Activated naive CD4-positive, alpha-beta T cell treated with Interleukin-2 at 50 U/mL for 16 hours (primary cell): ENCODE measurements at places on chromosomes 1 and 21.

DNA sequence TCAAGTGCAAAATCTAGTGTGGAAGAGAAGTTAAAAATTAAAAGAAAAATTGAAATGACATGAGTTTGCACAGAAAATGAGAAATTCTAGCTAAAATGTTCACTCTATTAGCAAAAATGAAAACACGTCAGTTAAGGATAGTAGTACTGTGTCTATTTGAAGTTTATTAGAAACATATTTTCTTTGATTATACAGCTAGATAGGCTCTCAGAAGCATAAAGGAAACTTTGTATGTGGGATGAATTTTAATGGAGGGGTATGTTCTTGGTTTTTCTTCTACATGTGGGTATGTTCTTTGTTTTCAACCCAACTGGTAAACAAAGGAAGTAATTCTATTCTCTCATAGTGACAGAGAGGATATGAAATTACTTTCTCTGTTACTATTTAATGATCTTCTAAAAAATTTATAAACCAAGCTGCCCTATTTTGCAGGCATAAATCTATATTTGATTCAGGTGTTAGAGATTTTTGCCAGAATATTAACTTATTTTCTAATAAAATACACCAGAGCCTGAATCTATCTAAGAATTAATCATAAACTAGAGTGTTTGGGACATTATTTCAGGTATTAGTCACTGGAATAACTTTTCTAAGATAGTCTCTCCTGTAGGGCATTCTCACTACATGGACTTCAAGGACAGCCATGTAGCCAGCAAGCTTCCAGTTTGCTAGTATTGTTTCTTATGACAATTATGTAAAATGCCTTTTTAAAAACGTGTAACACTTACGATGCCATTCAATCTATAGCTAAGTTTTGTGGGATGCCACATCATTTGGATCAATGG is 15.8 kb downstream of the GPSM2 start:
- no peak for DNase-seq

DNA sequence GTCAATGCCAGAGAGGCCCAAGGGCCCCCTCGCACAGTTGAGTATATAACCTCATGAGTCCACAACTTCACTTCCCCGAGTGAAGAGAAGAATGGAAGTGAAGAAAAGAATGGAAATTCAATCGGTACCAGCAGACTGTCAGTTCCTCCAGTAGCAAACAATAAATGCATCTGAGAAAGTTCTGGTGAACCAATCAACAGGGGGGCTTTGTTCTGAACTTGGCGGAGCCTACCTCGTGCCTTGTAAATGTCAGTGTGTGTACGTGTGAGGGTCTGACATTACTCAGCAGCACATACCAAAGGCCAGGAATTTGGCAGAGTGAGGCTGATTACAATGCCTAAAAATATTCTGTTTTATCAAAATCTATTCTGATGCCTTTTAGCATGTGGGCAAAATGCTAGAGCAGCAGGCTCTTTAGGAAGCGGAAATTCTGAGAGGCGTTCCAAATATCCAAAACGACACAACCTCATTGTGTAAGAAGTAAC is 238.5 kb downstream of the LTN1 start:
- DNase-seq = no peak

DNA sequence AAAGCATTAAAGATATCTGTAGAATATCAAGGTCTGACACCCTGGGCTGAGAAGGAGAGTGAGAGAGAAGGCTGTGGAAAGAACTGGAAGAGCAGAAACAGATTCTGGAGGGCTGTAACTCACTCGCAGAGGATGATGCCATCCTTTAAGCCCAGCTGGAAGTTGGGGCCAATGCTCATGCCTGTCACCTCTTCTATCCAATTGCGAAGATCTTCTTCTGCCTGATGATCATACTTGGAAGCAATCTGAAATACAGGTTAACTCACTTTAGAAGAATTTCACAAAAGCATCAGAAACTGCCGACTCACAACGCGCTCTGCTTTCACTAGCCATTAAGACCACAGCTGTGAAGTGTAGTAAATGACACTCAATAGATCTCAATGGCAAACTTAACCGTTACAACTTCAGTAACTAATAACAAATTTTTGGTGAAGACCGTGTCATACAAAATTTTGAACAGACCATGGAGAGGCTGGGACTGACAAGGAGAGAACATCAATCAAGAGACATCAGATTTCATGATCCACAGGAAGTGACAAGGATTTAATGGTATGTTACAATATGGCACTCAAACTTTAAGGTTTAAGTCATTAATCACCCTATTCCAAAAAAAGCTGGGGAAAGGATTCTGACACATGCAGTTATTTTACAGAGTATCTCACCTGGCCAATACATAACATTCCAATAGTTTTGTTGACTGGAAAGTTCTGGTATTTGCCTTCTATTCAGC is 23.5 kb downstream of the CNN3 start:
- no peak for DNase-seq

DNA sequence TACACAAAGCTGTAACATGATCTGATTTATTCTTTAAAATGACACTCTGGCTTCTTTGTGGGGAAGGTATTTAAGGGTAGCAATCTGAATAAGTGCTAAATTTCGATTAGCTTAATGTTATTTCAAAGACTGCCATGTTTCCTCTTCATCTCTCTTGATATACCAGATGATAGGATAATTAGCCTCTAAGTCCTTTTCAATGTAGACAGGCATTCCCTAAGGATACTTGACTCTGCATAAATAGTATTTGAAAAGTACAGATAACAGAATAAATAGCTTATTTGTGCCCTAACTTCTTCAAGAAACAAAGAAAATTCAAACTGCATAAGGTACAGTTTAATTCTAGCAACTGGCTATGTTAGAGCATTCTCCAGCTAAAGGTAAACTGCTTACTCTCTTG is 46.2 kb downstream of the ARHGAP29 start:
- DNase-seq = no peak

DNA sequence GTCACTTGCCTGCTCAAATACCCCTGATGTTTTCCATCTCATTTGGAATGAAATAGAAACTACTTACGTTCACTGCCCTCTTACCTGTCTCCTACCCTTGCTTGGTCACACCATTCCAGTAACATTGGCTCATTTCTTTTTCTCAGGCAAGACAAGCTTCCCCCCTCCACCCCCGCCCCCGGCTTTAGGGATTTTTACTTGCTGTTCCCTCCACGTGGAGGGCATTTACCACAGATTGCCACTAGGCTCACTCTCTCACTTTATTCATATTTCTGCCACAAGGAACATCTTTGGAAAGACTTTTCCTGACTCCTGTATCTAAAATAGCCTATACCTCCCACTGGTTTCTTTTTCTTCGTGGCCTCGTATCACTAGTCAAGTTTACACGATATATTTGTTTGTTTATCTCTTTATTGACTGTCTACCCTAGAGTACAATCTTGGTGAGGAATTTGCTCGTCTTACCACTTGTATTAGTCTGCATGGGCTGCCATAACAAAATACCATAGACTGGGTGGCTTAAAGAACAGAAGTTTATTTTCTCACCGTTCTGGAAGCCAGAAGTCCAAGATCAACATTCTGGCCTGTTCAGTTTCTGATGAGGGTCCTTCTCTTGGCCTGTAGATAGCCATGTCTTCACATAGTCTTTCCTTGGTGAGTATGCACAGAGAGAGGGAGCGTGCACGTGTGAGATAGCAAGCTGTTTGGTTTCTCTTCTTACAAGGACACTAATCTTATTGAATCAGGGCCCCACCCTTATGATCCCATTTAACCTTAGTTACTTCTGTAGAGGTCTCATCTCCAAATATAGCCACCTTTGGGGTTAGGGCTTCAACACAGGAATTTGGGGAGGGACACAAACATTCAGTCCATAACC is 126.2 kb downstream of the NRDC start:
- no peak for DNase-seq

- no peak for DNase-seq
Observed at GRCh38 chr1:158830074-158830677, 975 bp upstream of the MNDA start.

DNA sequence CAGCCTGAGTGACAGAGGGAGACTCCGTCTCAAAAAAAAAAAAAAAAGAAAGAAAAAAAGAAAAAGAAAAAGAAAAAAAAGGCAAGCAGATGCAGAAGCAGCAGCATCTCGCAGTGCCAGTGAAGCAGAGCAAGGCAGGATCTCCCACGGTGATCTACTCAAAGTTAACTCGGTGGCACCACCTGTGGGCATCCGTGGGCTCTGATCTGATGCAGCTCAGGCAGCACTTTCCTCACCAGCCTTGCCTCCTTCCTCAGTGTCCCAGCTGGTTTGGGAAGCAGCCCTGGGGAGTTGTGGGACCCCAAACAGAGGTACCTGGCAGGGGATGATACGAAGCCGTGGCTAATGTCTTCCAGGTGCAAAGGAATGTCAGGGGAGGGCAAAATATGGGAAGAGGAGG is 104.3 kb upstream of the KRTAP19-8 start:
- no peak for DNase-seq

DNA sequence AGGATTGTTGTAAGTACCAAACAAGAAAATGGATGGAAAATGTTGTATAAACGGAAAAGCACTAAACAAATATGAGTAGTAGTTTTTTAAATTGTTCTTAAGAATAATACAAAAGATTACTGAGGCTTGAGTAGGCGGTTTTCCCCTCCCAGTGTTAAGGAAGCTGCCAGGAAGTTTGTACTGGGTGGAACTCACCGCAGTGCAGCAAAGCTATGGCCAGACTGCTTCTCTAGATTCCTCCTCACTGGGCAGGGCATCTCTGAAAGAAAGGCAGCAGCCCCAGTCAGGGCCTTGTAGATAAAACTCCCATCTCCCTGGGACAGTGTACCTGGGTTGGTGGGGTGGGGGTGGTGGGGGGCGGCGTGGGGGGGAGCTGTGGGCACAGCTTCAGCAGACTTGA is 58.7 kb downstream of the XCL2 start:
- DNase-seq = peak; percentile 7

- DNase-seq = no peak
Observed at GRCh38 chr1:154158307-154159125, 3.6 kb upstream of the NUP210L start.

DNA sequence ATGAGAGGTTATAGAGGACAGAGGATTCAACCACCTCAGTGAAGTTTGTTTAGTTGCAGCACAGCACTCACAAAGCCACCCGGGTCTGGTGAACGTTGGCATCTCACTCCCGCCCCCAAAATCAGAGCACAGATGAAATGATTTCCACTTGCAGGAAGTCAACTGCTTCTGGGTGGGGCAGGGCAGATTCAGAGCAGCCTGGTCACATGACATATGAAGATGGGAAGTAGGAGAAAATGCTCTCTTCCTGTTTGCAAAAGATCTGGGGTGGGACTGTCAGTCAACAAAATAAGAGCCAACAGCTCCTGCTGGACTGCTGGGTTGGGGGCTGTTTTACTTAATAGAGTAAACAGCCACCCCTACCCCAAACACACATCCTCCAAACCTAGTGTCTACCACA is 43.2 kb downstream of the LRRC71 start:
- DNase-seq = peak; percentile 24

DNA sequence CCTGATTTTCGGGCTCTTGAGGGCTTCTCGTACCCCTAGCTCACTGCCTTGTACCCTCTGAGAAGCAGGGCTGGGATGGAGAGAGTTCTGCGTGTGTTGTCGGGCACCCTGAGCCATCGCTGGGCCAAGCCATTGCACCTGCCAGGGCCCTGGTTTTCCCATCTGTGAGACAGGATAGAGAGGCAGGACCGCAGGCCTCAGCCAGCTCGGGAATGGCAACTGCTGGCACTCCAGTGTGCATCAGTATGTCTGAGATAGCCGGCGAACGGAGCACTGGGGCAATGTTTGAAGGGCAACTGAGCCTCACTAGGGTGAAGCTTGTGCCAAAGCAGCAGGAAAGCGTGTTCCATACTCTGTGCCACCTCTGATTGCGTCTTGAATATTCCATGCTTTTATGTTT is 66.9 kb downstream of the TENT5C start:
- DNase-seq = no peak

DNA sequence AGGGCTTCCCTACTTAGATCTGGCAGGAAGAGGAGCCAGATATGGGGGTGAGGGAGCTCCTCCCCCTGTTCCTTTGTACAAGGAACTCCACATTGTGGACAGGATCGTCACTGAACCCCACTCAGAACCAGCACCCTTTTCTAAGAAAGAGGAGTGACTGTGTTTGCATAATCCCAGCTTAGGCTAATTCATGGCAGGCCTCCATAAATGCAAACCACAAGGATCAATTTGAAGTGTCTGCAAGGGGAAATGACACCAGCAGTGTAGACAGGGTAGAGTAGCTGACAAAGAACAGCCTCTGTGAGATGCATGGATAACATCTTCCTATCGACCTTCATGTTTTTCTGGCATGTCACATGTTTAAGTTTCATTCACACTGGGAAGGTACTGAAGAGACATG is 11.7 kb downstream of the MX1 start:
- DNase-seq = no peak

- DNase-seq = peak; percentile 3
Observed at GRCh38 chr1:59570524-59570923, 244.2 kb upstream of the HOOK1 start.

DNA sequence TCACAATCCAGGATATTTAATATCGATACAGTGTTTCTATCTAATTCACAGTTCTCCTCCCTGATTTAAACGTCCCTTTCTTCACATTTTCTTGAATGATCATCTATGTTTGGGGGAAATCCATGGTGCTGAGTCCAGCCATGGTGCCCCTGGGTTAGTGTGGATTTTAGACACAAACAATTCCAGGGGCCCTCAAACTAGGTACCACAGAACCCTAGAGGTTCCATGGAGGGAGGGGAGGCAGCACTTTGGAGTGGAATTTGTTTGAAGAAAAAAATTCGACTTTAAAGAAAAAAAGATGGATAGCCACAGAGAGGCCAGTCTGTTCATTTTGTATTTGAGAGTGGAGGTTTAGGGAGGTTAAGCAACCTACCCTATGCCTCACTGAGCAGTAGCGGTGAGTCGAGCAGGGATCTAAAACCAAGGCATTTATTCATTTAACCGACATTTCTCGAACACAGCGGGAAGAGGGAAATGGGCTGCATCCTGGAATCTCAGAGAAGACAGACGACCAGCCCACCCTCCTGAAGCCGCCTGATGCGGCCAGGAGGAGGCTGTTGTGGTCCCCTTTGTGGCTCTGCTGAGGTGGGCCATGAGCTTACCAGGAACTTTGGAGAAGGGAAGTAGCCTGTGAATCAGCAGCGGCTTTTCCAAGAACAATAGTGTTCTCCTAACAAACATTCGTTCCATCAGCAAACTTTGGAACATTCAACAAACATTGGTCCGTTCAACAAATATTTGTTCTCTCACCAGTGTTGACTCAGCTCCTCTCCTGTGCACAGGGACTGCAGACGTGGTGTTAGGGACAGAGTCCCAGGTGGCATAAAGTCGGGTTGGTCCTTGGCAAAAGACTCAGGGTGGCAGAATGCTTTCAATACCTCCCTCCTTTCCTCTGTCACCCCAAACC is 103.5 kb upstream of the ZBTB40 start:
- no peak for DNase-seq
